Kidney (tissue), 22 donors: ENCODE measurements at places on chromosomes 4 and X. TPM values are rescaled to one million over a fixed set of nuclear protein-coding genes. Genes with fewer than 3 reads are reported as not detected.

The SLC9B1 gene
- polyA plus RNA-seq, result 0.52 TPM

The GABRB1 gene
- 0.82 TPM for polyA plus RNA-seq

The MAGEB17 gene
- polyA plus RNA-seq, result not detected

The VEGFC gene
- 6.6 TPM for polyA plus RNA-seq

The TRIM61 gene
- polyA plus RNA-seq, result 0.30 TPM

DNA sequence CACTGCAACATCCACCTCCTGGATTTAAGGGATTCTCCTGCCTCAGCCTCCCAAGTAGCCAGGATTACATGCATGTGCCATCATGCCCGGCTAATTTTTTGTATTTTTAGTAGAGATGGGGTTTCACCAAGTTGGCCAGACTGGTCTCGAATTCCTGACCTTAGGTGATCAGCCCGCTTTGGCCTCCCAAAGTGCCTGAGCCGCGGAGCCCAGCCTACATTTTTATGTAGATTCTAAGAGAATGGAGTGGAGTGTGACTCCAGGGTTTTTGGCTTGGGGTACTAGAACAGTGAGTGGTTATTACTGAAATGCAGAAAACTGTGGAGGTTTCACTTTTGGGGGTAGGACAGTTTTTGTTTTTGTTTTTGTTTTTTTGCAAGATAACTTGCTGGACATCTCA, 806.0 kb downstream of the ADGRL3 start:
- DNase-seq, result no peak

GRCh38 chr4:165502916-165503907, 124.4 kb downstream of the CPE start:
- DNase-seq, result no peak

GRCh38 chr4:137946453-137947174, 295.5 kb downstream of the SLC7A11 start:
- DNase-seq, result no peak

GRCh38 chr4:122854447-122855352, 28.1 kb downstream of the FGF2 start:
- DNase-seq, result no peak

- DNase-seq, result no peak
Observed at GRCh38 chrX:129731228-129731627, 7.6 kb upstream of the XPNPEP2 start.

DNA sequence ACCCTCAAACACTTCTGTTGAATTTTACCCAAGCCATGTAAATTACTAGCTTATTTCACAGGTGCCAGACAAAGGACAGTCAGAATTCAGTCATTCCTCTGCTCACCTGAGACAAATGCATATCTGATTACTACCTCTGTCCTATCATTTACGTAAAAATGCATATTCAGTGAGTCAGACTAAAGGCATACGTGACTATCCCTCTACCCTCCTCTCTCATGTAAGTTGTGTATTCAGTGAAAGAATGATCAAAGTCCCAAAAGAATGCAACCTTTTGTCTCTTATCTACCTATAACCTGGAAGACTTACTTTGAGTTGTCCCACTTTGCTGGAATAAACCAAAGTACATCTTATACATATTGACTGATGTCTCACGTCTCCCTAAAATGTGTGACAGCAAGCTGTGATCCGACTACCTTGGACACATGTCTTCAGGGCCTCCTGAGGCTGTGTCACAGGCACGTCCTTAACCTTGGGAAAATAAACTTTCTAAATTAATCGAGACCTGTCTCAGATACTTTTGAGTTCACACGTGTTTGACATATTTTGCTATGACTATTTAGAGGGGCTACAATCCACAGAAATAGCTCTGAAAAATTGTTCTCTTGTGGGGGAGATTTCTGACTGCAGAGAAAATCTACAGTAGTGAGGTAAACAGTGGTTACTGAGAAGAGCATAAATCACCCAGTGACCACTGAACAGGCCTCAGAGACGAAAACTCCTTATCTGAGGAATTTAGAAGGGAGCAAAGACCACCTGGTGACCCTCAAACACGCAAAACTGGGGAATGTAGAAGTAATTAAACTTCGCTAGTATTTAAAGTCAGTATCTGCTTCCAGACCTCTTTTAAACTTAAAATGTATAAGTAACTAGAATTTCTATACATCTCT, 1575.8 kb downstream of the STIM2 start:
- no peak for DNase-seq

- no peak for DNase-seq
Observed at GRCh38 chr4:101791182-101791558, 640 bp downstream of the BANK1 start.

DNA sequence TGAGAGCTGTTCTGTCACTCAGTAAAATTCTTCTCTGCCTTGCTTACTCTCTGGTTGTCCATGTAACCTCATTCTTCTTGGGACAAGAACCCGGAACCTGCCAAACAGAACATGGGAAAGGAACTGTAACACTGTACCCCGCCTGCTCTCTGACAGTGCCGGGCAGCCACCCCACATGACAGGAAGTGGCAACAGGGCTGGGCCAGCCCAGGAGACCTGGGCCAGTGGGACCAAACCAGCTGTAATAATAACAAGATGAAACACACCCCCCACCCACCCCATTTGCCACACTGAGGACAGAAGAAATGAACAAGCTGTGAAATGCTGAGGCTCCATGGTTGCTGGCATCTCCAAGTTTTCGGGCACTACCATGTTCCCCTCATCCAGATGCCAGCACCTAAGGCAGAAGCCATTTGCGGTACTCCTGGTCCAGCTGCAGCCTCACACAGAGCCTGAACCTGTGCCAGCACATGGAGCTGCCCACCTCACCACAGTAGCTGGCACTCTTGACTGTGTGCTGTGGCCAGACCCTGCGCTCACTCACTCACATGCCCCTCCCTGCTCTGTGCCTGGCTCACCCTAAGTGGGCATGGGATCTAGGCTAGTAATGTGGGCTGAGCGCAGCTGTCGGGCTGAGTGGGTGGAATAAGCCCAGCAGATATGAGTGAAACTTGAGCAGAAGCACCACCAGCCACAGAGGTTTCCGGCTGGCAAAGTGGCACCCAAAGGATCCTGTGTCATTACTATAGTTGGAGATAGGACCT, 126.2 kb upstream of the UGT8 start:
- DNase-seq, result no peak

DNA sequence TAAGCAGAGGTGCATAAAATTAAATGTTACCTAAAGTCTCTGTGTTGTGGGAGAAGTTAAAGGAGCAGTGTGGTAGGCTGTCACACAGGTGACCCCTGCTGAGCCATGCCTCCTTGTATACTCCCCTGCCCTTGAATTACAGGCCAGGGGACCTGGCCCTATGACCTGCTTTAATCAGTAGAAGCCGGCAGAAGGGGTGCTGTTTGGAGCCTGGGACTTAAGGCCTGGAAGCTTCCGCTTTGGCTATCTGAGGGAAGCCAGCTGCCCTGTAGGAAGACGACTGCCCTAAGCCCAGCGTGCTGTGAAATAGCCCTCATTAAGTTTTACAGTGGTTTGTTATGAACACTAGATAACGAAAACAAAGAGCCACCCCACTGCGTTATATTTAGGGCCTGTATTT, 34.1 kb downstream of the SPINK2 start:
- DNase-seq, result peak; percentile 42

DNA sequence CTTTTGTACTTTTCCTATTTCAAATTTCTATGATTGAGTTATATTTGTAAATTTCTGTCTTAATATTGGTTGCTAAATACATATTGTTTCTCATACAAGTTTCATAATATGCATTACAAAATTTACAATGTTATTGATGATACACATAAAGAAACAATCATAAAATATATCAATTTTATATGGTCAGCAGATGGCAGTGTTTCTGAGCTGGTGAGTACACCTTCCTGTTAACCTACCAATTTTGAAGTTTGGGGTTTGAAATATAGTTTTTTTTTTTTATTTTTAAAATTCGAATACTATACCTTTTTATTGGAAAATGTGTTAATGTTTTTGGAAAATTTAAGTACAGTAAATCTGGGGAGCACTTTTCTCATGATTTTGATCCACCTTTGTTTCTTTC, 1953.1 kb upstream of the ADGRL3 start:
- no peak for DNase-seq
